ENCODE measurements at places on chromosomes 7 and 10. TPM values are rescaled to one million over a fixed set of nuclear protein-coding genes. Genes with fewer than 3 reads are reported as not detected.
A peak's percentile ranks its signal among the peaks of the same experiment; 100 is the strongest.

The BMPR1A gene
- 1.1 TPM for total RNA-seq

The MYPN gene
- not detected for total RNA-seq

GRCh38 chr10:80702143-80702542 is 164.4 kb downstream of the SH2D4B start:
- no peak for DNase-seq

DNA sequence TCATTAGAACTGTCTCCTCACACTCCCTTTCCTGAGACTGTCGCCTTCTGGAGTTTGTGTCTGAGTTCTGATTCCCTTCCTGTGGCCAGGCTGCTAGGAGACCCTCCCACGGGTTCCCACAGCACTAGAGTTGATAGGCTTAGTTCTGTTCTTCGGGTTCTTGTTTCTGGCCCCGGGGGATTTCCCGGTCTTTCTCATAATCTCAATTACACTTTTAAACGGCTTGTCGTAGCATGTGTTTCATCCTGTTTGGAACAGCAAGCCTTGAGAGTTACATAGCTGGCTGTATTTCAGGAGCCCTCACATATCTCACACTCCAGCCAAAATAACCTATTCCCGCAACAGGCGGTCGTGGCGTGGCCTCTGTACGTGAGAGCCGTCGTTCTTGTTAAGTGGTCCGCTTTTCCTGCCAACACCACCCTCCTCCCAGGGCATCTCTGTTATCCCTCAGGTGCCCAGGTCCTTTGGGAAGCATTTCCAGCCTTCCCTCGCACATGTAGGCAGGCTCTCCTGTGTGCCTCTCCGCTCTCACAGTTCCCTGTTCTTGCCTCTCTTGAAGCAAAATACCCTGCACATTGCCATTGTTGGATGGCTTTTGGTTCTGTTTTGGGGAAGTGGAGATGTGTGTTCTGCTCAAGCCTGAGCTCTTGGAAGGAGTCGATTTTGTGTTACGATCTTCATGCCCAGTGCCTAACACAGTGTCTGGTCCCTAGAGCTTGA is 46.0 kb downstream of the CDC123 start:
- no peak for DNase-seq

GRCh38 chr10:32972929-32973328 is 14.9 kb upstream of the ITGB1 start:
- DNase-seq: peak; percentile 69

DNA sequence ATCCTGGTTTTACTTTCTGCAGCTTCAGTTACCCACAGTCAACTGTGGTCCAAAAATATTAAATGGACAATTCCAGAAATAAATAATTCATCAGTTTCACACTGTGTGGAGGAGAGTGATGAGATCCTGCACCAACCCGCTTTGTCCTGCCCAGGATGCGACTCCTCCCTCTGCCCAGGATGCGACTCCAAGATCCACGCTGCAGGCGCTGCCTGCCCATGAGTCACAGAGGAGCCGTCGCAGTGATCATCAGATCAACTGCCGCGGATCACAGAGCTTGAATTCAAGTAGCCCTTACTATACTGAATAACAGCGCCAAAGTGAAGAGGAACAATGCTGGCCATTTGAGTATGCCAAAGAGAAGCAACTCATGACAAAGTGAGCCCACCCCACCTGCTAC is 61.5 kb downstream of the GRB10 start:
- no peak for DNase-seq
